Upper lobe of right lung (tissue), 1 donor: ENCODE measurements at places on chromosomes 7 and 10. TPM values are rescaled to one million over a fixed set of nuclear protein-coding genes. Genes with fewer than 3 reads are reported as not detected.

Gene SAMD9
- total RNA-seq: 21.2 TPM

Gene ACSM6
- total RNA-seq: not detected

Gene PRSS1
- not detected for total RNA-seq

Gene KLLN
- 0.41 TPM for total RNA-seq

Gene OR6B1
- total RNA-seq: not detected

Gene TRIL
- total RNA-seq: 6.5 TPM

DNA sequence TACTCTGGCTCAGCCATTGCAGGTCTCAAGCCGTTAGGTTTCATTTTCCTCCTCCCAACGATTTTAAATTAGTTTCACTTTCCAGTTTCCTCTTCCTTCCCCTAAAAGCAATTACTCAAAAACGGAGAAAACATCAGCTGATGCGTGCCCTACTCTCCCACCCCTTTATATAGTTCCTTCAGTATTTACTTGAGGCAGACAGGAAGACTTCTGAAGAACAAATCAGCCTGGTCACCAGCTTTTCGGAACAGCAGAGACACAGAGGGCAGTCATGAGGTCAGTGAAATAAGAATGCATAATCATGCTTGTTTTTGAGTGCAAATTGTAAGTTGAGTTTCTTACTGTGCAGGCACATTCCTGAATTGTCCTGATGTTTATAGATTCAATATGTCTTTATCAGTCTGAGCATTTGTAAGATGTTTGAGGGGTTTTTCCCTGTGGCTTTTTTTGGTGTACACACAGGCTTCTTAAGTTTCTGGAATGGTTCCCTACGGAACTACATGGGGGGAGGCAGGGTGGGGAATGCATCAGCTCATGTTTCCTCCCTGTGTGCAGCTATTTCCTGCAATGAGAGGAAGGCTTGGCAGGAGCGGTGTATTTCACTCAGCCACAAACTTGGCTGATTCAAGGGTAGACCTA, at the start of gene IFIT3:
IFIT3 (plus strand) TSS at position 195 of the 639 bp plus-strand sequence; CDS start at position 272, 77 bp downstream.
- peak within 1 kb of the TSS; percentile 62 for H3K4me3 ChIP-seq
- no peaks in the 10 kb centered on the region for H3K36me3 ChIP-seq
- peaks cover 34% of the 10 kb centered on the region for H3K4me1 ChIP-seq
- no peaks in the 10 kb centered on the region for H3K27me3 ChIP-seq
- peak within 1 kb of the TSS; percentile 87 for H3K27ac ChIP-seq

- H3K27me3 ChIP-seq: no peaks in the 10 kb centered on the region
- peaks cover 13% of the 10 kb centered on the region for H3K4me1 ChIP-seq
- H3K36me3 ChIP-seq: no peaks in the 10 kb centered on the region
- peak overlapping the region; percentile 81 for H3K4me3 ChIP-seq
- DNase-seq: no peak
These were observed 1.2 kb downstream of the TPK1 start for GRCh38 chr7:144834641-144835144.

DNA sequence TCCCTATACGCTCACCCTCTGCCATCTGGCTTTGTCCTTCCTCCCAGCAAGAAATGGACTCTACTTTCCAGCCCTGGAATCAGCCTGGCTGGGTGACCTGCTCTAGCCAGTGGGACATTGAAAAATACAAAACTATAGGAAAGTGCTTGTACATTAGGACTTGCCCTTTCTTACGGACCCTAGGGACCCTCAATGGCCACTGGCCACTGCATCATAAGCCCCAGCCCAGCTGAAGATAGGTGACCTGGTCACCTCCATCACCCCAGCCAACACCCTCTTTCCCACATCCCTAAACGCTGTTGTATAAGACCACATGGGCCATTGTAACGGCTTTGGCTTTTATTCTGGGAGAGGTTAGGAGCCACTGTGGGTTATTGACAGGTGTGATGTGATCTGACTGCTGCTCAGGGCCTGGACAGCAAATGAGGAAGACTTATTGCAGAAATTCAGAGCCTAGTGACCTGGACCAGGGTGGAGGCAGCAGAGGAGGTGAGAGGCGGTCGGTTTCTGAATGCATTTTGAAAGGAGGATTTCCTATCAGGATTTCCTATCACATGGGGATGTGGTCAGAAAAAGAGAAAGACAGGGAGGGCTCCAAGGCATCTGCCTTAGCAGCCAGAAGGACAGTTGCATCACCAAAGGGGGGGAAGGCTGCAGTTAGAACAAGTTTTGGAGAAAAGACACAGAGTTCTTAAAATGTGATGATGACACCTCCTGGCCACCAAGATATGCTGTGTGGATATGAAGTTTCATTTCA, 2.2 kb upstream of the LMBR1 start:
- no peak for DNase-seq
- H3K4me3 ChIP-seq: no peak overlapping the region
- no peaks in the 10 kb centered on the region for H3K36me3 ChIP-seq
- peaks cover 19% of the 10 kb centered on the region for H3K4me1 ChIP-seq
- no peaks in the 10 kb centered on the region for H3K27me3 ChIP-seq

DNA sequence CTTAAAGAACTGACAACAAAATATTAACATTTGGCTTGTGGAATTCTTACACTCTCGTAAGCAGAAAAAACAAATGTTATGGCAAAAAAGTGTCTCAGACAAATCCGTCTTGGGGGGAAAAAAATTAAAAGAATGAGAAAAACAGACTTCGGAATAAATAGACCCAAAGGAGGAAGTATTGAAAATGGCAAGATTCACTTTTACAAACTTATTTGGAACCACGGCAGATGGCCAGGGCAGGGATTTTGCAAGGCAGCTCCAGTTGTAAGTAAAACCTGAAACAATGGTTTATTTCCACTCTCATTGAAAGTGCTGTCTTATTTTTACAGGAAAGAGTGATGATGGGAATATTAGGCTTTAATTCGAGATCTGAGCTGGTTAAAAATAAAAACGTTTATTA, 1.5 kb upstream of the ZNF438 start:
- H3K4me1 ChIP-seq: peaks cover 41% of the 10 kb centered on the region
- DNase-seq: no peak
- H3K36me3 ChIP-seq: no peaks in the 10 kb centered on the region
- peak overlapping the region; percentile 100 for H3K27ac ChIP-seq
- H3K4me3 ChIP-seq: peak overlapping the region; percentile 69

DNA sequence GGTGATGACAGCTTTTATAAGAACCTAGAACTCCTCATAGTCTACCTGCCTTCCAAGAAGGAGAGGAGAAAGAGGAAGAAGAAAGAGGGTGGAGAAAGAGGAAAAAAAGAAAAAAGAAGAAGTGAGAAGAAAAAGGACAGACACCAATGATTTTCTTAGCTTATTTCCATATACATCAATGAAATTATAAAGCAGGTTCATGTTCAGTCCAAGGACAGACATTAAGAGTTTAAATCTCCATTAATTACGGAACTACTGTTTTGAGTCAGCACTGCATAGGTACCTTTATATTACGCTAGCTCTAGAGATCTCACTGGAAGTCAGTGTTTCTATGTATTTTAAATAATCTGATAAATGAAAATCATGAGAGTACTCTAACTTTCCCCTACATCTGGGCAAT, 309.0 kb upstream of the HGF start:
- H3K36me3 ChIP-seq: no peaks in the 10 kb centered on the region
- no peak for DNase-seq
- no peaks in the 10 kb centered on the region for H3K27me3 ChIP-seq
- no peak overlapping the region for H3K27ac ChIP-seq
- no peak overlapping the region for H3K4me3 ChIP-seq
- no peaks in the 10 kb centered on the region for H3K4me1 ChIP-seq

DNA sequence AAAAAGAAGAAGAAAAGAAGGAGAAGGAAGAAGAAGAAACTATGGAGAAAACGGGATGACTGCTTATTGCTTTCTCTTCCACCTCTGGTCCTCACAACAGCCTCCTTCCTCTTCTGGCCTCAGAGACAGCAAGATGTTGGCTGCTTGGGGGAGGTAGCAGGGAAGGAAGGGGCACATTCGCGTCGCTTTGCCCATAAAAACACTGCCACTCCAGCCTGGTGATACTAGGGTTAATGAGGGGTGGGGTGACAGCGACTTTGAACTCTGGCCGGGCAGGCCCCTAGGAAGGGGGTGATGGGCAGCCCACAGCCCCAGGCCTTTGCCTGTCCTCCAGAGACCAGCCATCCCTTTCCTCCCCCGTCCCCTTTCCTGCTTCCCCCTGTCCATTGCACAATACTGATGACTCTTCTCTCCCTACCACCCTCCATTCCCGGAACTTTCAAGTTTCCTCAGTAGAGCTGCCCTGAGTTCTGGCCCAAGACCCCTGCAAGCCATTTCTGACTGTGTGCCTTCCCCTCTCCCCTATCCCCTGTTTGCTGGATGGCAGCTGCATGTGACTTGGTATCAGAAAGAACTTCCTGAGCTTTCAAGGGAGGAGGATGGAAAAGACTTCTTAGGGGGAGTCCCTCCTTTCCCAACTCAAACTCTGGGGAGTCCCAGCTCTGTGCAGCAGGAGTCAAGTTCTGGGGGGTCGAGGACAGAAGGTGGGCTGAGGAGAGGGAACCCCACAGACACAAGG, 2.2 kb upstream of the CUEDC2 start:
- no peaks in the 10 kb centered on the region for H3K27me3 ChIP-seq
- peaks cover 26% of the 10 kb centered on the region for H3K4me1 ChIP-seq
- no peak overlapping the region for H3K4me3 ChIP-seq
- no peaks in the 10 kb centered on the region for H3K36me3 ChIP-seq
- H3K27ac ChIP-seq: peak overlapping the region; percentile 79
- DNase-seq: no peak

DNA sequence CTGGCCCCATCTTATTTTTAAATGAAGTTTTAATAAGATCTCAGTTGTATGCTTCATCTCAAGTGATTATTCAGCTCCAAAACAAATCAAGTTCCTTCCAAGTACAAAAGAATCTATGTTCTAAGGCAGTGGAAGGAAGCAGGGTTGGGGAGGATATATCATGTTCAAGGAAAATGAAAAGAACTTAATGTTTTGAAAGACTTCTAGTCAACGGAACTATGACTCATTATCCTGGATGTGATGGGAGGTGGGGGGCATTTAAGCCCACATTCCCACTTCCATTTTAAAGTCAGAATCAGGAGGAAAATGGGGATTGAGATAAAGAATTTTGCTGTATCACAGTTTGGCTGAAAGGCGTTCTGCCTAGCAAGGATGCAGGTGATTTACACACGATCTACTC, 59.4 kb downstream of the FANK1 start:
- H3K27ac ChIP-seq: no peak overlapping the region
- H3K27me3 ChIP-seq: no peaks in the 10 kb centered on the region
- no peak for DNase-seq
- H3K4me3 ChIP-seq: no peak overlapping the region
- H3K4me1 ChIP-seq: no peaks in the 10 kb centered on the region
- no peaks in the 10 kb centered on the region for H3K36me3 ChIP-seq

- no peaks in the 10 kb centered on the region for H3K4me1 ChIP-seq
- H3K36me3 ChIP-seq: no peaks in the 10 kb centered on the region
- H3K27ac ChIP-seq: no peak overlapping the region
- no peak for DNase-seq
- H3K27me3 ChIP-seq: peaks cover 9% of the 10 kb centered on the region
These were observed 112.0 kb upstream of the FGFR2 start for GRCh38 chr10:121710207-121710606.

DNA sequence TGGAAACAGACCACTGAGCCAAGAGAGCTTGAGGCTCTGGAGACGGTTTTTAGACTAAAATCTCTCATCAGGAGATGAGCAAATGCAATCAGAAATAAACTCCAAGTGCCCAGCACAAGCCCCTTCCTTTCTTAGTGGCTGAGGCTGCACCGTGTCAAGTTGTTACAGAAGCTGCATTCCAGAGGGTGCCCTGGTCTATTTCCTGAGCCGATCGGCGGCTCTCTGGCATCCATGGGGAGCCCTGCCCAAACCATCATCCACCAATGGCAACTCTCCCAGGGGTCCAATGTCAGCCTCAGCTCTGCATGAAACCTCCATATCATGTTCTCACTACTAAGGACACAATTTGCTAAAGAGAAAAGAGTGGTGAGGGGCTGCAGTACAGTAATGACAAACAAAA, 89.6 kb downstream of the SVIL start:
- no peak for DNase-seq
- H3K27me3 ChIP-seq: no peaks in the 10 kb centered on the region
- H3K27ac ChIP-seq: no peak overlapping the region
- no peaks in the 10 kb centered on the region for H3K4me1 ChIP-seq
- no peak overlapping the region for H3K4me3 ChIP-seq
